WTC11 (cell line): ENCODE measurements at places on chromosomes 1 and 21.

GRCh38 chr1:63743781-63744180 is 30.0 kb upstream of the ROR1 start:
- DNase-seq = no peak

- no peak for DNase-seq
Measured at GRCh38 chr21:42063191-42063570, 7.9 kb upstream of the UMODL1 start.

DNA sequence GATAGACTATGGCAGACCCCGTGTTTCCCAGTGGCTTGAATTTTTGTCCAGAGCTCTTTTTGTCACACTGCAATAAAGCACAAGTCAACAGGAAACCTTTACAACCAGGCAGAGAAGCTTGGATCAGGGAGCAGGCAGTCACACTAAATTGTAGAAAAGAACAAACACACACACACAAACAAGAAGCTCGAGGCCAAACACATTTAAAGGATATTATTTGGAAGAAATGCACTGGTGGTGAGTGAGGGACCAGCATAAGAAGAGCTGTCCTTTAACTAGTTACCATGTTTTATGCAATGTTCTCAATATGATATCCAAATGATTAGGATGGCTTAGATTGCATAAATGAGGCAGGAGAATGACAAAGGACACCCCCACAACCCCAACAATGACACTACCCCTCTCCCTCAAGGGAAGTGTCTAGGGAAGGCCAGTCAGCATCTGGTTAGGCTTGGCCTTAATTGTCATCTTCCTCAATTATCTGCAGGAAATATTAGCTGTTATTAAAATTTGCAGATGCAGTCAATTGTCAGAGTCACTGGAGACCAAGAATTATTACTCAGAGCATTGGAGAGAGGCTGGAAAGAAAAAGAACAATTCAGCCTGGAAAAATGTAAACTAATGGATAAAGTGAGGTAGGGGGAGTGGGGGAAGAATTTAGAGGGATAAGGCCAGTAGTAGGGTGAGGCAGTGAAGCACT is 35.3 kb downstream of the DDR2 start:
- DNase-seq = no peak

- DNase-seq = no peak
Measured at GRCh38 chr21:43699933-43700599, 18.9 kb upstream of the PDXK start.

DNA sequence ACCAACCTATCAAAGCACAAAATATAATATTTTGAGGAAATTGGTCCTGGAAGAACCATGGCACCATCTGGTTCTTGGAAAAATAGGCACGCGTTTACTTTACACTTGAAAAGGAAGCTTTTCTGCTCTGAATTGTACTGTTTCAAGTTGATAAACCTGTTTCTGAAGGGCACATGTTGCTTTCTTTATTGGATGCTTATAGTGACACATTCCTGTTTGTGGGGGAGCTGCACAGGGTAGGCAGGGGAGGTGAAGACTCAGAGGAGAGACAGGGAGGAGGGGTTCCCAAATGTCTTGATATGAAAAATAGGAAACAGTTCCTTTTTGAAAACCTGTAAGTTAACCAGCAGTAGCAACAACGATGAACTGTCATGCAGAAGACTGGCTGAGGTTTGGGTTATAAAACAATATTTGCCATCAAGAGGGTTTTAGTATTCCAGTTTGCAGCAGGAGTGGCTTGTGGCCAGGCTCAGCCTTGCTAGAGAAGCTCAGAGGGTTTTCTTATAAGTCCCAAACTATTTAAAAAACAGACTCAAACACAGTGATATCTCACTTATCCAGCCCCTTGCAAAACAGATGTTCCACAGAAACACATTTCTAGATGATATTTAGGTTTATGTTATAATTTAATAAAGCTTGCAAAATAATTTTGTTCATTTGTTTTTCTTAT is 127.0 kb upstream of the MROH9 start:
- no peak for DNase-seq

DNA sequence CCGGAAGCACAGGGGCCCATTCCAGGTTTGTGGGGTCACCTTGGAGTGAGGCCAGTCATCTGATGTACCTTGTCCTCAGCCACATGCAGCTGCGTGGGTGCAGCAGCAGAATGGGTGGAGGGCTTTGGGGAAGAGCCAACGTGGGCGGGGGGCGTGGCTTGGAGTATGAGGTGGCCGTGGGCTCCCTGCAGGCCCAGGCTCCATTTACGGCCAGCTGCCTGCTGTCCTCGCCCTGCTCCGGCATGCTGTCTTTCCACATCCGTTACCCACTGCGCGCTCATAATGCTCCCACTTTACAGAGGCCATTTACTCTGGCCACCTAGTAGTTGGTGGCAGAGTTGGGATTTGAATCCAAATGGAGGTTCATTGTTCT is 27.8 kb upstream of the TINAGL1 start:
- DNase-seq = no peak

GRCh38 chr1:161499099-161500039 is 5.9 kb upstream of the FCGR2A start:
- no peak for DNase-seq

DNA sequence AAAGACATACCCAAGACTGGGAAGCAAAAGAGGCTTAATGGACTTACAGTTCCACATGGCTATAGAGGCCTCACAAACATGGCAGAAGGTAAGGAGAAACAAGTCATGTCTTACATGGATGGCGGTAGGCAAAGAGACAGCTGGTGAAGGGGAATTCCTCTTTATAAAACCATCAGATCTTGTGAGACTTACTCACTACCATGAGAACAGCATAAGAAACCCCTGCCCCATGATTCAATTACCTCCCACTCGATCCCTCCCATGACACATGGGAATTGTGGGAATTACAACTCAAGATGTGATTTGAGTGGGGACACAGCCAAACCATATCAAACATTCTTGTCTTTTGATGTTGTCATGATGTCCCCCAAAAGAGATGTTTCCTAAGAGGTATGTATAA is 103.3 kb downstream of the DUSP10 start:
- no peak for DNase-seq
